ENCODE measurements at places on chromosomes 6 and 20.

DNA sequence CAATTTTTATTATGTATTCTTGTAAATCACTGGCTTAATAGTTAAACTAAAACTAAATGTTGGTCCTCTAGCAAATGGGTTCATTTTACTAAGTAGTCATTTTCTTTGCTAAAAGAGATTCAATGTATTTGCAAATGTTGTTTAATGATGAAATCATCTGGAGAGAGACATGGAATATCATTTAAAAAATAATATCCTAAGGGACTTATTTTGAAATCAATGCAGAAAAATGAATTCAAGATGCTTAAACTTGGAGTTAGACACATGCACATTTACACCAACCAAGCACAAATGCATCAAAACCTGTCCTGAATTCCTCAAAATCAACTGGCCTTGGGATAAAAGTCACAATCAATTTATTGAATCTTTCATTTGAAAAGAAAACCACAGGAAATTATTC is 165.0 kb upstream of the RNF217 start:
- DNase-seq = no peak

DNA sequence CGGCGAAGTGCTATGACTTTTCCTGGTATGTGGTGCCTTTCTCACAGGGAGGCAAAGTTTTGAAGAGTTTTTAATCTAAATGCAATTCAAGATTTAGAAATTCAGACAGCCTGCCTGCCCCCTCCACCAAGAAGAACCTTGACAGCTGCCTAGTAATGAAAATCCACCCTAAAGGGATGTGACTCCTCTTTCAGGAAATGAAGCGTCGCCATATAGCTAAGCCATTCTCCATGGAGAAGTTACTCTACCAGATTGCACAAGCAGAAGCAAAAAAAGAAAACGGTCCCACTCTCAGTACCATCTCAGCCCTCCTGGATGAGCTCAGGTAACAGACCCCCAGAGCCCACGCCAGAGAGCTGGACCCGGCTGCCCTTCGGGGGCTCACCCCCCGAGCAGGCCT is 150.1 kb downstream of the DTNBP1 start:
- no peak for DNase-seq

GRCh38 chr20:39142407-39143096 is 180.4 kb downstream of the DHX35 start:
- DNase-seq = no peak

DNA sequence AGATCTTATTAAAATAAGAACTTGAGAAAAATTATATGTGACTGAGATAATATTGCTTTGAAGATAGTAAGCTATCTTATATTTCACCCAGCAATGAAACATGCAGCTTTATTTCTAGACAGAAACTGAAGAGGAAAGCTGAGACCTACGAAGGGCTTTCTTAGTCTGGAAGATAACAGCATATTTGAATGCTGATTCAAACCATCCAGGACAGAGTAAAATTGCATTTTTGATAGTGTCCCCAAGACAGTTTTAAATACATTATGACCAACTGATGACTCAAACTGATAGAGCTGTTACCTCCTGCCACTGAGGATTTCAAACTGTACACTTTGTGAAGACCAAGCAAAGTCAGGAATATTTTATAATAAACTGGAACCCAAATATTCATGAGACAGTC is 409.6 kb downstream of the GRIK2 start:
- peak; percentile 10 for DNase-seq

DNA sequence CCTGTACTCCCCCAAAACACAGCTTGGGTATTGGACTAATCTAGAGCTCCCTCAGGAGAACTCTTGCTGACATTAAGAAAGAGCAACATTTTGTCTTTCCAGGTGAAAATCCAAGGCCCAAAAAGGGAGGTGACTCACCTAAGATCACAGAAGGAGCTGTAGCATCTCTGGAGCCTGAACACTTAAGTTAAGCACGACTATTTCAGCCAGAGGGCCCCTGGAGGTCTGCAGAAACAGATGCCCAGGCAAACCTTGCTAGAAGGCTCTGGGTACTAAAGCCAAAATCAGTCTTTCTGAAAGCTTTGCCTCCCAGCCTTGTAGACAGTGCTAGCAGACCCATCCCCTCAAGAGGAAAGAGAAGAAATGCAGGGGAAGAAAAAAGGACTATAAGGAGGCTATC is 8.8 kb downstream of the EDN1 start:
- DNase-seq = no peak

DNA sequence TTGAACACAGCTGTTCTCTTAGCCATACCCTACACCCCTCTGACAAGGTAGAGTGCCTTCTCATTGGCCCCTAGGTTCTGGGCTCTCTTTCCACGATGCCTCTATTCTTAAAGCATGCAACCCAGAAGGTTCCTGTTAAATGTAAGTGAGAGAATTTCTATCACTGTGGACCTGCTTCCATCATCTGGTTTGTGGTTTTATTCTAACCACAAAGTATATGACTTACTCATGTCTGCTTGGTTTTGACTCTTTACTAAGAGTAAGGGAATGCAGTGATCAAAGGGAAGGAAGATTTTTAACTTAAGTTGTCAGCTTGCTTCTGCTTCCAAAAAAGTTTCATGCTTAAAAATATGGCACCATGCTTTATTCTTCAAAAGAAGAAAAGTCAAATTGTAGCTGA is 80.2 kb downstream of the ANKEF1 start:
- peak; percentile 37 for DNase-seq

DNA sequence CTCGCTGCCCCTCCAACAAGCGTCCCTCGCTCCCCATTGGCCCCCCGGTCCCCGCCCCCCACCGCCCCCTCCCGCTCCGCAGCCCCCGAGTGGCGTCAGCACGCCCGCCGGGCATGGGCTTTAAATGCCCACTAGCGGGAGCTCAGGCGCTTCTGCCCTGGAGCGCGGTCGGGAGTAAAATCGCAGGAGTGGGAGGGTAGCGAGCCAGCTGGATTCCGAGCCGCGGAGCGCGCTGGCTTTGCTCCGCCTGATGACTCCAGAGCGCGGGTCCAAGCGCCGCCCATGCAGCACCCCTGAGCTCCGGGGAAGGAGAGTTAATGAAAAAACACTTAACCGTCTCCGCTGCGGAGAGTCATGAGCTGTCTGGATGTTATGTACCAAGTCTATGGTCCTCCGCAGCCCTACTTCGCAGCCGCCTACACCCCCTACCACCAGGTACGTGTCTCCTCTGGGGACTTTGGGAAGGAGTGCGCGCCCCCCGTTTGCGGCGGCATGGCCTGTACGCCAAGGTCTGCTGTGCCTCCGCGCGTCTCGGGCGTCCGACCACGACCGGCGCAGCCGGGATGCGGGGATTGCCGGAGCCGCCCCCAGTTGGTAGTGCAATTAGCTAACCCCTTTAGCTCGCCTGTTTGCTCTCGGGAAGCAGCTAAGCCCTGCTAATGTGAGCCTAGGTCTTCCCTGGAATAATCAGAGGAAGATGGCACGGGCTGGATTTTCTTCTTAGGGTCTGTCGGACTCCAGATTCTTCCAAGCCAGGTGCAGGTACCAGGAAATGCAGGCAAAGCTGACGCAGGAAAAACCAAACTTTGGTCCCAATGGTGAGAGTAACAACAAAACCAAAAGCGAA is at the start of gene VGLL2:
TSS of gene VGLL2 (plus strand) at position 149 of the 847 bp plus-strand sequence. CDS start at position 355, 206 bp downstream.
- peak; percentile 45 for DNase-seq

GRCh38 chr6:26556263-26557070 is 18.3 kb downstream of the HMGN4 start:
- peak; percentile 89 for DNase-seq

DNA sequence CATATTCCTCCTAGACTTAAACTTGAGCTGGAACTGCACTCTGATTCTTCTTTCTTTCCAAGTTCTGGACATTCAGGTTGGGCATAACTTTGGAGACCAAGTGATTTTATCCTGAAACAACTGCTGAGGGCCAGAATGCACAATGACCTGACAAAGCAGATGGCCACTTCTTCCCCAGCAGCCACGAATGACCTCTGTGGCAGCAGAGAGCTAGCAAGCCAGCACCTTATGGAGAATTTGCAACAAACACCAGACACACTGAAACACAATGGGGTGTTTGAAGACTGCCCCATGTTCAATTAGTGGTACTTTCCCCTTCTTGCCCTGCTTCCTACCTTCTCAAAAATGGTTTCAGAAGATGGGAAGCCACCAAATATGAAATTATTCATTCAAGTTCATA is 4.2 kb upstream of the TENT5A start:
- DNase-seq = no peak

All from mesenchymal stem cell (in vitro differentiated cells and primary cell).